NCI-H524 (cell line): ENCODE measurements at places on chromosomes 6 and 20.

- no peak for DNase-seq
Measured at GRCh38 chr6:39452306-39453145, 130.0 kb upstream of the KCNK16 start.

- DNase-seq = no peak
Measured at GRCh38 chr20:52201395-52201794, 9.8 kb upstream of the ZFP64 start.

DNA sequence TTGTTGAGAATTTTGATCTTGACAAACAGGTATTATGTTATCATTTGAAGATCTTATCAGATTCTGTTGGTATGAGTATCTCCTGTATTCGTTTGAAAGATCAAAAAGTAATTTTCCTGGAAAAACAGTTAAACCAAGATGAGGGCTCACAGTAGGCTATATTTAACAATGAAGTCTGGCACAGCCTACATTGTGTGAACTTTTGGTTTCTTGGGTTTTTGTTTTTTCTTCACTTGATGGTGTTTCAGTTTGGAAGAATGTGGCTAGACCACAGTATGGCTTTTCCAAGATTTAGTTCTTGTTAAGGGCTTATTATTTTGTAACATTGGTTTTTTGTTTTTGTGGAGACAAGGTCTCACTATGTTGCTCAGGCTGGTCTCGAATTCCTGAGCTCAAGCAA lies 306.4 kb downstream of the CDKAL1 start:
- DNase-seq = no peak

GRCh38 chr6:3928111-3928510 lies 78.9 kb downstream of the FAM50B start:
- DNase-seq = peak; percentile 26

GRCh38 chr6:88164061-88164460 lies 2.1 kb downstream of the CNR1 start:
- DNase-seq = no peak

DNA sequence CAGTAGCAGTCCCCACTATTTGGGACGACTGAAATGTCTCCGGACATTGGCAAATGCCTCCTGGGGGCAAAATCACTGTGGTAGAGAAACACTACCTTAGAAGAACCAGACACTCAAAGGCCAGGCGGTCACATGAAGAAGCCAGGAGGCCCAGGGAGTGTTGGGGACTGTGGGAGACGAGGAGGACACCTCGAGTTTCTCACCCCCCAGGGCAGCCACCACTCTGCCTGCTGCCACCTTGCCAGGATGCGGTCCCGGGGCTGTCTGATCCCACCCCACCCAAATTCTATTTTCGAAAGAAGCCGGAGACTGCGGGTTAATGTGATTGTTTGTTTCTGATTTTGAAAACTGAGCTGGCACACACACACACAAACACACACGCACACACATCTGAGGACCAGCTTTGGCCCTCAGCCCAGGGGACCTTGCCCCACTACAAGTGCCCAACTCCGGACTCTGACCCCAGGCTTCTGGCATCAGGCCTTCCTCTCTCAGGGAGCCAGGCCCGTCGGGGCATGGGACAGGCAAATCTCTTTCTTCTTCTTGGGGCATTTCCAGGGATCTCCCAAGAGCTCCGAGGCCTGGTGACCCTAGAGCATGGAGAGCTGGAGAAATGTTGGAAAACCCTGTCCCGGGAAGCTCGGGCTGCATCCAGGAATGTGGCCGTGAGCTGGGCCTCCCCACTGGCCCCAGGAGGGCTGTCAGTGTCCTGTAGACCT lies 187.5 kb upstream of the PMEPA1 start:
- DNase-seq = no peak

DNA sequence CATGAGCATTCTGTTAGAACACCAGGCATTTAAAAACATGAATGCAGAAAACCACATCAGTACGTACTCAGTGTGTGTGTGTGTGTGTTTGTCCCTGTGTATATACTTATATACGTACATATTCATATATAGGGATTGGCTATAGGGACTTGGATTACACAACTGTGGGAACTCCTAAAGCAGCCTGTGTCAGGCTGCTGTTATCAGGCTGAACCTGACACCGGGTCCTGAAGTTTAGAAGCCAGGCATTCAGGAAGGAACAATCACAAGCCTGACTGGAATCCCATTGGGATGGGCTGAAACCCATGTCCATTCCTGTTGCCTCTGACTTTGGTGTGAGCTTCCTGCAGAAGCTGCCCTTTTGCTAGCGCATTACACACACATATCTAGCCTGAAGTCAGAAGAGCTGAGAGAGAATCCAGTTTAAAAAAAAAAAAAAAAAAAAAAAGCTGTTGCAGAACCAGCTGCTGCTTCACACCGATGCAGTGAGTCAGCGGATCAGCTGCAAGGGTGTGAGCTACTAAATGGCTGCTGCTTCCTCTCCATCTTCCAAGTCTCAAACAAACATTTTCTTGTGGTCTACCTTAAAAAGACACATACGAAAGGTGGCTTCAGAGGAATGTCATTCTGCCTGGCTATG lies 348.1 kb downstream of the THBS2 start:
- no peak for DNase-seq

DNA sequence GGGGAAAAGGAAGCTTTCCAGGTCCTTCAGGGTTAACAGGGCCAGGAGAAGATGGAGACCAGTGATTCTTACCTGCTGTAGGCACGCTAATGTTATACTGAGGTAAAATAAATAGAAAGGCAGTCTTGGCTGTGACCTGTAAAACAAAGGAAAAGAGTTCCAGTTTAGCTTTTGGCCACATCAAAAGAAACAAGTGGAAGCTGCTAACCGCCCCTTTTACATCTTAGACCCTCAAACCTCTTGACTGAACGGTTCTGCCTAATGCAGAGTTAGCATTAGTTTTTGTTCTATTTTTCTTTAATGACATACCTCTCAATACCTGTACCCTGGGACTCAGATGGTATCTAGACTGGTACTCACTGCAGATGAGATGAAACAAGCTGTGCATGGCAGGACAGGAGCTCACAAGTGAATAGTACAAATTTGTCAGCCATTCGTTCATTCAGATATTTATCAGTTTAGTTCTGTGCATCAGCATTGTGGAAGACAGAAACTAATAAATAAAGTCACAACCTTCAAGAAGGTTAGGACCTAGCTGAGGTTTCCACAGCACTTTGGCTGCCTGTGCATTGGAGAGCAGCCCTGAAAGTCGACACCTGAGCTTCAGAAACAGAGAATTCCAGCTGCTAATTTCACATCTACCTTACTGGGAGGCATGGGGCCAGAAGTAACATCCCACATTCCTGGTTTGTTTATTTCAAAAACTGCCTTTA lies 41.0 kb downstream of the TRAM2 start:
- no peak for DNase-seq

GRCh38 chr6:88044530-88044929 lies 3.1 kb upstream of the SPACA1 start:
- DNase-seq = no peak
